ENCODE measurements at places on chromosomes 11 and 22. TPM values are rescaled to one million over a fixed set of nuclear protein-coding genes. Genes with fewer than 3 reads are reported as not detected.

Gene OTOG
- total RNA-seq: not detected

Gene CATSPER1
- total RNA-seq: 1.0 TPM

Gene RASGRP2
- total RNA-seq: 2.3 TPM

Gene MISFA
- 3.6 TPM for total RNA-seq

Gene KDM2A
- 69.9 TPM for total RNA-seq

Gene LGR4
- 3.1 TPM for total RNA-seq

Gene FADD
- total RNA-seq: 45.1 TPM

Gene TRIM21
- total RNA-seq: 20.8 TPM

Gene INS
- not detected for total RNA-seq

Gene OR51B4
- total RNA-seq: not detected

Gene MPZL2
- total RNA-seq: 49.5 TPM

Gene PPARA
- total RNA-seq: 10.7 TPM

Gene USP2
- total RNA-seq: 1.1 TPM

Gene ALDH3B2
- total RNA-seq: not detected

Gene GLYATL1
- not detected for total RNA-seq

Gene NCR3LG1
- total RNA-seq: 8.1 TPM

Gene GPHA2
- not detected for total RNA-seq

Gene SHISA8
- total RNA-seq: not detected

Data from endothelial cell of umbilical vein (primary cell).